ENCODE measurements at places on chromosomes 6 and 20.
A peak's percentile ranks its signal among the peaks of the same experiment; 100 is the strongest.

DNA sequence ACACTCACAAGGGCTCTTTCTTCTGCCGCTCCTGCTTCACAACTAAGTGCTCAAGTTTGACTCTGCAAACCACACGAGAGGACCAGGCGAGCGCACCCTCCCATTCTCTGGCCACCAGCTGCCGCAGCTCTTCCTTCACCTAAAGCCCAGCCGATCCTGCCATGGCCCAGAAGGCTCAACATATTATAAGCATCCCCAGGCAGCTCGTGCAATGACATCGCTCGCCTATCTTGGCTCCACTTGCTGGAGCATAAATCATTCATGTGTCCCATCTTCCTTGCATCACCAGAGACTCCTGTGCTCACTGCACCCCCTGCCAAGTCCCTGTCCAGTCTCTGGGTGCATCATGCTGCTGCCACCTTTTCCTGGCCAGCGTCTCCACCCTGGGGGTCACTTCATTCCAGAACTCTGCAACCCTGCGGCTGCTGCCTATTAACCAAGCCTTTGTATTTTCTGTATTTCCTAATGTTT is 59.0 kb downstream of the PSMG4 start:
- DNase-seq, result no peak

- DNase-seq, result no peak
These were observed 515.3 kb upstream of the RNF217 start for GRCh38 chr6:124446961-124447360.

GRCh38 chr6:35687658-35688604 is 784 bp downstream of the FKBP5 start:
- DNase-seq, result peak; percentile 73

DNA sequence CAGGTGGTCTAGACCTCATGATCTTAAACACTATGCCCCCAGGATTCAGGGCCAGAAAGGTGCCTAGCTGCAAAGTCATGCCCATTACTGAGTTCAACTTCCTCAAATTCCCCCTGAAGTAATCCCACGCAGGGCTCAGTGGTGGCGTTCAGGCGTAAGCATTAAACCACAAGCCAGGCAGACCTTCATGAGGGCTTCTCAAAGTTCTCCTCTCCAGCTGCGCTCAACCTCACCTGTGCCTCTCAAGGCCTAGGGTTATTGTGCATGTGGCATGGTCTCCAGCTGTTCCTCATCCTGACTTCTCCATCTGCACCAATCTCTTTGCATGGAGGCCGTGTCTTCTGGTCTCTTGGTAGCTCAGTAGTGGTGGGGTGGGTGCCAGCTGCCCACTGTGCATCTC is 113.6 kb downstream of the TSHZ2 start:
- no peak for DNase-seq

DNA sequence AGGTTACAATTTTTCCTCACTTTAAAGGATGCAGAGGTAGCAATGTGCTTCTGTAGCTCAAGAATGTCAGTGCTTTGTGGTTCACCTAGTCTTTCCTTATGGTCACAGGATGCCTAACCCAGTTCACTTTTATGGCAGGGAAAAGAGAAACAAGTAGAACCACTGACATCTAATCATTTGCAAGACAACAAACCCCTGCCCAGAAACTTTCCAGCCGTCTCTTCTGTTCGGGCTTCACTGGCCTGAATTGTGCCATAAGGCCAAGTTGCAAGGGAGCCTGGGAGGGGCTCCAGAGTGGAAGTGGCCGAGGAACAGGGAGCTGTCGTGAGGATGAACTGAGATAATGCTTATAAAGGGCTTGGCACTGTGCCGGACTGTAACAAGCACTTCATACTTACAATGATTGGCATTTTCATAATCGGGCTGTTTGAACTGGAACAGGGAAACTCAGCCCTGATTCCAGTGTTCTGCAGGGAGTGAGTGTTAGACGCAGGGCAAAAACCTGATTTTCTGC is 212.6 kb downstream of the BCAS1 start:
- DNase-seq, result no peak

- no peak for DNase-seq
These were observed 32.6 kb upstream of the MDFI start for GRCh38 chr6:41605649-41606048.

- DNase-seq, result no peak
These were observed 35.2 kb upstream of the MLN start for GRCh38 chr6:33838983-33839382.

GRCh38 chr6:162055365-162055764 is 672.2 kb downstream of the PRKN start:
- DNase-seq, result no peak

All from activated T-cell treated with anti-CD3 and anti-CD28 coated beads, Interleukin-2, amount 50 U/mL, for 24 hours (primary cell).